NCI-H774 (cell line): ENCODE measurements at places on chromosomes 5 and 9.

GRCh38 chr9:130539420-130540223 is 39.8 kb upstream of the FUBP3 start:
- no peak for DNase-seq

DNA sequence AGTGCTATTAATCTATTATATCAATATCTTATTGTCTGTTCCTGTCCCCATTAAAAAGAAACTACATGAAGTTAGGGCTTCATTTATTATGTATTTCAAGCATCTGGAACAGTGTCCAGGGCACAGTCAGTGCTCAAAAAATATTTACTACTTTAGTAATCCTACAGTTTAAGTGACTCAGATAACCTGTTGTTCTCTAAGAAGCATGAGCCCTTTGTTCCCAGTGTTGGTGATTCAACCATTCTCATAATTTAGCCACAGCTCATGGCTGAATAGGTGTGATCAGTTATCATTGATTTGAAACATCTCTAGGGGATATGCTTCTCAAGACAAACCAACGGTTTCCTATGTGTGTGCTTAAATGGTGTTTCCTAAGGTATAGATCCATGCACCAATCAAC is 292.7 kb downstream of the TMEM167A start:
- DNase-seq, result no peak

DNA sequence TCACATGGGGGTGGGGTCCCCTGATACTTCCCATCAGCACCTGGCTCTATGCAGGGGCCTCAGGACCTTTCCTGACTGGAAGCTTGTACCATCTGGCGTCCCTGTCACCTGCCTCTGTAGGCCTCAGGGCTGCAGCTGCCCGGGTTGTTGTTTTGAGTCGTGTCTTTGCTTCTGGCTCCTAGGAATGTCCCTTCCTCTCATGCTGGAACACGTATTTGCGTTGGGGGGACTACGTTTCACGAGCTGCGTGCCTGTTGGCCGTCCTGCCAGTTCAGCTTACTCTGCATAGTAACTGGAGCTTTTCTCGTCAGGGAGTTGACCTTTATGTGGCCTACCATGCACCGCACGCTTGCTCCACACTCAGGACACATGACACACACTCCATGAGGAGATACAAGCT is 54.9 kb upstream of the IRX4 start:
- DNase-seq, result no peak

DNA sequence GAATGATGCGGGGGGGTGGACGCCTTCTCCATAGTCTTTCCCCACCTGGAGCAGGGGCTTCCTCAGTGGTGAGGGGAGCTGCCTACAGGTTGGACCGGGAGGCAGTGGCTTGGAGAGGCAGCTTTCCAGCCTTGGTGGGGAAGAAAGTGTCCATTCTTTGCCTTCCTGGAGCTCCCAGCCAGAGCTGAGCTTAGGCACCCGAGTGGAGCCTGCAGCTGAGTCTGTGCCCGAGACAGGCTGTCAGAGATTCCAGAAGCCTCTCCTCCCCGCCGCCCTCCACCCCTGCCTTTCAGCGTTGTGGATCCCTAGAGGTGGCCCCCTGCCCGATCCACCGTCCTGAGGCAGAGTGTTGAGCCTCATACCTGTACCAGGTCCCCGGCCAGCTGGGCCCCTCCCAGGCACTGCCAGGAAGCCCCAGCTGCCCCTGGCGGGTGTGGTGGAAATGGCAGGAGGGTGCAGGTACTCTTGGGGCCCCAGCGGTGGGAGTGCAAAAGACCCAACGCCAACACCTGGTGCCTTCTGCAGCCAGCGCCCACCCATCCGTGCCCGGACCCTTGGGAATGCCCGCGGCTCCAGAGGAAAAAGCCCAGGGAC is 112.0 kb downstream of the RXRA start:
- DNase-seq, result no peak

- DNase-seq, result no peak
Observed at GRCh38 chr5:126864042-126864688, 87.2 kb downstream of the LMNB1 start.

- DNase-seq, result peak; percentile 4
Observed at GRCh38 chr5:132386644-132387286, 17.3 kb downstream of the SLC22A5 start.

- no peak for DNase-seq
Observed at GRCh38 chr5:133399247-133399891, 213.0 kb downstream of the FSTL4 start.
